ENCODE measurements at places on chromosomes 2 and 18.

DNA sequence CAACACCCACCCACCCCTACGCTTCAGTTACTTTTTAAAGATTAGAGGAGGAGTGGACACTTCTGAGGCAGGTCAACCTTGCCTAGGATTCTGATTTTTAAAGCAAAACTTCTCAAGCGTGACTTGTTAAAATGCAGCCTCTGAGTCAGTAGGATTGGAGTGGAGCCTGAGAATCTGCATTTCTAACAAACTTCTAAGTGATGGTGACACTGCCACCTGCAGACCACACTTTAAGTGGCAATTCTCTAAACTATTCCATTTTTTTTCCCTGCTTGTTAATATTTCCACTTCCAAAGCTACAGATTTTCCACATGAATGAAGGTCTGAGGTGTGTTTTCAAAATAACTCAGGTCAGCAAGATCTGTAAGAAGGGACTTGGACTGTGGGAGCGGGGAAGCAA is 171.1 kb upstream of the CCDC150 start:
- DNase-seq: no peak

DNA sequence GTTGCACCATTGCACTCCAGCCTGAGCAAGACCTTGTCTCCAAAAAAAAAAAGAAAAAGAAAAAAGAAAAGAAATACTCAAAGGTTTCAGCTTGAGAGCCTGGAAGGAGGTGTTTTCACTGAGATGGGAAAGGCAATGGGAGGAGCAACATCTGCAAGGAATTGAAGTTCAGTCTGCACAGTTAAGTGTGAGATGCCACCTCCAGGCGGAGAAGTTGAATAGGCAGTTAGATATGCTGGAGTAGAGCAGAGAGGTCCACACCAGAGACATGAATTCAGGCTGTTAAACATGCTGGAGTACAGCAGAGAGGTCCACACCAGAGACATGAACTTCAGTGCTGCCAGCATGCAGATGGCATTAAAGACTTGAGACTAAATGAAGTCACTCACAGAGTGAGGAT is 41.4 kb upstream of the DTNB start:
- DNase-seq: no peak

DNA sequence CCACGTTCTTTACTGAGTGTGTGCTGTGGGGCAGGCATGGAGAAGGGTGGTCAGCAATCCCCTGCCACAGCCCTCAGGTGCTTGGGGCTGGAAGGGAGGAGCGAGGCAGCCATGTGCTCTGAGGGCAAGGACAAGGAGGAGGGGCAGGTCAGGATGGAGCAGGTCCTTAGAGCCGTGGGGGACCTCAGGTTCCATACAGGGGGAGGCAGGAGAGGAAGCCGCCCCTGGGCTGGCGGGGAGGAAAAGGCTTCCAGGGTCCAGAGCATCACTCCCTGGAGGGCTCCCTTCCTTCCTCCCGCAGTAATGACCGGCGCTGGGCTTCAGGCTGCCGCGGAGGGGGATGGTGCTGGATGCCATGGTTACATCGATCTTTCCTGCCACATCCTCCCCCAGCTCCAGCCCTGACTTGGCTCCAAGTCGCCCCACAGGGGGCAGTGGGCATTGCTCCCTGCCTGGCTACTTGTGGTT is 6.6 kb downstream of the GAREM2 start:
- DNase-seq: no peak

DNA sequence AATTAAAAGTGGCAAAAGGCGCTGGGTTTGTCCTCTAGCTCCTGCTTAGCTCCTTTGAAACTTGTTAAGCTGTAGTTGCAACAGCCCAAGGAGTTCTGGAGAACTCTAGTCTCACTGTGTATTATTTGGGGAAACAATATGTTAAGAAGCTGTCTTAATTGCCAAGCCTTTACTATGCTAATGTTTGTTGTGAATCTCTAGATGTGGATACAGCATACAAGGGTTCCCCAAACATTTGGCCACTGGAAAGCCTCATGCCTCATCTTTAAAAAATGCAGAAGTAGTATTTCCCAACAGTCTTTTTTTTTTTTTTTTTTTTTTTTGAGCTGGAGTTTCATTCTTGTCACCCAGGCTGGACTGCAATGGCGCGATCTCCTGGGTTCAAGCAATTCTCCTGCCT is 236.7 kb downstream of the PRKCE start:
- DNase-seq: no peak

- DNase-seq: no peak
These were observed 107.4 kb upstream of the ACAA2 start for GRCh38 chr18:49920731-49921130.

DNA sequence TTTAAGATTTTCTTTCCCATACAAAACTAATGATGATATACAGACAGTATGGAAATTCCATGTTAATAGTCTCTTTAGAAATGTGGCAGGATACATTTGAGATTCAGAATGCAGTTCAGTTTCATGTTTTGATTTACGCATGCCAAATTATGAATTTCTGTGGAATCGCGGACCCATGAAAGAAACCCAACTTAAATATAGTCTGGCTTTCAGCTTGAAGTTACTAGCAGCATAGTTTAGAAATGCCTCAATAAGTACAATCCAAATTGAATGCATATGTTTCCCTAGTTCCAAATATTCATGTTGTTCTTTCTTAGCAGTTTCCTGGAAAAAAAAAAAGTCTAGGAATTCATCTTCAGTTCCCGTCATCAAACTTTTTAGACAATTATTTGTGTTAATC is 164.1 kb upstream of the RASGRP3 start:
- no peak for DNase-seq

DNA sequence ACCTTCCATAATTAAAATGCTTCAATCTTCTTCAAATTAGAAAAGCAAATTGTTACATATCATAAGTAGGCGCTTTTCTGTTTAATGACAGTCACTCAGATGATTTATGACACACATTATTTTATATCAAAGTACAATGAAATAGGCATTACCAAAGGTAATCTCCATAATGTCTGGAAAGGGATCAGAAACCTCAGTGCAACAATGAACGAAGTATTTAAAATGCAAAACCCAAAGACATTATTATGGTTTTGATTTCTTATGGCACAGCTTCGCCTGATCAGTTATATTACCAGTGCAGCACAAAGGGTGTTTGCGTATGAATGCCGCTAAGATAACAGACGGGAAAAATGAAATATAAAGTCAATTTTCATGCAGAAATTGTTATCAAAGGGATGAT is 162.2 kb upstream of the MEIS1 start:
- no peak for DNase-seq

DNA sequence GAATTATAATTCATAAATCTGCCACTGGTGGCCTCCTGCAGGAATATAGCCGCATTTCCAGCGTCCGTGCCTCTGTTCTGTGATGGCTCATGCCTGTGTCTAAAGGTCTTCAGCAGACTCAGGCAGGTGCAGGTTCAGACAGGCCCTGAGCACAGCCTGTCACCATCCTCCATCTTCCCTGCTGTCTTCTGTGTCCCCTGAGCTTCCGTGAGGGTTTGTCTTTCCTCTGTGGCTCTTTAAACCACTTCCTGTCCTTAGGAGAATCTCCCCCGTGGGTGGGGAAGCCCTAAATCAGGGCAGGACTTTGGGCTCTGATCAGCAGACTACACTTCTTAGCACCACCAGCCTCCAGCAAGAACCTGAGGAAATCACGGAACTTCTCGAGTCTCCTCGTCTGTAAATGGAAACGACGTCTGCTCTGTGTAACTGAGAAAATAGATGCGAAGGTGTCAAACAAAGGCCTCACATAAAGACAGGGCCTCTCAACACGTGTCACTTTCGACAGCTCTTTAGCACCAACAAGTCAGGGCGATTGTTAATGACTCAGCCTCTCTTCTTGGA is 24.1 kb upstream of the NFATC1 start:
- no peak for DNase-seq

GRCh38 chr2:147002256-147002655 is 842.6 kb upstream of the ACVR2A start:
- DNase-seq: no peak

GRCh38 chr2:178881075-178881474 is 73.9 kb upstream of the TTN start:
- DNase-seq: no peak

DNA sequence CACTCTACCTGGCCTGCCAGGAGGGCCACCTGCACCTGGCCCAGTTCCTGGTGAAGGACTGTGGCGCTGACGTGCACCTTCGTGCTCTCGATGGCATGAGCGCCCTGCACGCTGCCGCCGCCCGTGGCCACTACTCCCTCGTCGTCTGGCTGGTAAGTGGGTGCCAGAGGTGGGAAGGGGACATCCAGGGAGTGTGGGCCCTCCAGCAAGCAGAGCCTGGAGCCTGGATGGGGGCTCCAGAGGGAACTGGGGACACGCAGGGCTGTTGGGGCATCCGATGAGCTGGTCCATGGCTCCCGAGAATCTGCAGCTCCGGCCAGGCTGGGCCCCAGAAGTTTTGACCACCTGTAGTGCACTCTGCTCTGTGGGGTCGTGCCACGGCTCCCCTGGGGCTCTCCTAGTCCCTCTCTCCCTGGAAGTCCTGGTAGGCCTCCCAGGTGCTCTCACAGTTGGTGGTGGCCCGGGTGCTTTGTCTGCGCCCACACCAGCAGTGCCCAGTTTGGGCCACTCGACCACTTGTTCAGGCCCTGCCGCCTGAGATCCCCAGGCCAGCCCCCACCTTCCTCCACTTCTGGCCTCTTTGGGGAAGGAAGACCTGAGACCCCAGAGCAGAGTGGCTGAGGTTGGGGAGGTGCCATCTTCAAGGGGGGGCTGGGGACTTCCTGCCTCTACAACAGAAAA is 4.7 kb downstream of the ESPNL start:
- DNase-seq: no peak

DNA sequence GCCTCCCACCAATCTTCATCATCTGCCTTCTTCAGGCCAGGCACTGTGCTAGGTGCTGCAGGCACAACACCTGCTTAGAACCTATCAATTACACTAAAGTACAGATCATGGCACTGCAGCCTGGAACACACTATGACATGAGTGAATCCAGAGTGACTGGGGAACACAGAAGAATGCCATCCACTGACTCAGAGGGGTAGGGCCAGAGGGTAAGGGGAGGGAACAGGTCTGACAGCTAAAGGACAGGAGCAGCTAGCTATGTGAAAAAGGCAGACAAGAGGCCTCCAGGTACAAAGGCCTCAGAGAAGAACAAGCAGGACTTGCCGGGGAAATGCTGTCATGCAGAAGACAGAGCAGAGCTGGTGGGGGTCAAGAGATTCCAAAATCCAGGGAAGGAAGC is 53.3 kb upstream of the ACAA2 start:
- DNase-seq: no peak

DNA sequence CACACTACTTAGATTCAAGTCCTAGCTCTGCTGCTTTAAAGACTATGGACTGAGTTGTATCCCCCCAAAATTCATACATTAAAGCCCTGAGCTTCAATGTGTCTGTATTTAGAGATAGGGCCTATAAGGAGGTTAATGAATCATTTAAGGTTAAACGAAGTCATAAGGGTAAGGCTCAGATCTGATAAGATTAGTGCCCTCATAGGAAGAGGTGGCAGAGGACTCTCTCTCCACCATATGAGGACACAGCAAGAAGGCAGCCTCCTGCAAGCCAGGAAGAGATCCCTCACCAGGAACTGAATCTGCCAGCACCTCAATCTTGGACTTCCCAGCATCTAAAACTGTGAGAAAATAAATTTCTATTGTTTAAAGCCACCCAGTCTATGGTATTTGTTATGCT is 3.1 kb upstream of the CYTIP start:
- no peak for DNase-seq

GRCh38 chr18:25055076-25055475 is 296.9 kb downstream of the ZNF521 start:
- DNase-seq: no peak

DNA sequence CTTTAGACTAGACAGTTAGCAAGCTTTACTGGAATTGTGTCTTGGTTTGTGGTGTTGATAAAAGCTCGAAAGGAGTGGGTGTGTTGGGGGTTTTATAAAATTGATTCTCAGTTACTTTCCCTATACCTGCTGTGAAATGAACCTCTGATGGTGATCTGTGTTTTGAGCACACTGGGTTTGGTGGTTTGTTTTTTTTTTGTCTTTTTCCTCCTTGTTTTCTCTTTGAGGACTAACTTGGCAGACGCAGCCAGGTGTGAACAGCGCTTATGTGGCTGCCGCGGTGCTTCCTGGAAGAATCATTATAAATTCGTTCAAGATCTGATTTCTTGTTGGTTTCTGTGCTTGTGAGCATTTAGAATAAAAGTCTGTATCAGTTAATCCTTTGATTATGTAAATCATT is 28.5 kb downstream of the GRHL1 start:
- no peak for DNase-seq

DNA sequence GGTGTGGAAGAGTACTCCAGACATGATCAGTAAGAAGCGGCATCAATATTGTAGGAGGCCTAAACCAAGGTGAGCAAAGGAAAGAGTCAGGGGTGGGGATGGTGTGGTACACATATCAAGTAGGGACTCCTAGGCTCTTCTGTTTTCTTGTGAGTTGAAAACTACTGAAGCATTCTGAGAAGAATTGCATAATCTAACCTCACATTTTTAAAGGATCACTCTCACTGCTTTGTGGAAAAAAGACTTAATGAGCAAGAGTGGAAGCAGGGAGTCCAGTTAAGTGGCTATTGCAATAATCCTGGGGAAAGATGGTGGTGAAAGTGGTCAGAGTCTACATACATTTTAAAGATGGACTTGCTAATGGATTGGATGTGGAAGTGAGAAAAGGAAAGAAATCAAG is 899.5 kb upstream of the FAM98A start:
- no peak for DNase-seq

DNA sequence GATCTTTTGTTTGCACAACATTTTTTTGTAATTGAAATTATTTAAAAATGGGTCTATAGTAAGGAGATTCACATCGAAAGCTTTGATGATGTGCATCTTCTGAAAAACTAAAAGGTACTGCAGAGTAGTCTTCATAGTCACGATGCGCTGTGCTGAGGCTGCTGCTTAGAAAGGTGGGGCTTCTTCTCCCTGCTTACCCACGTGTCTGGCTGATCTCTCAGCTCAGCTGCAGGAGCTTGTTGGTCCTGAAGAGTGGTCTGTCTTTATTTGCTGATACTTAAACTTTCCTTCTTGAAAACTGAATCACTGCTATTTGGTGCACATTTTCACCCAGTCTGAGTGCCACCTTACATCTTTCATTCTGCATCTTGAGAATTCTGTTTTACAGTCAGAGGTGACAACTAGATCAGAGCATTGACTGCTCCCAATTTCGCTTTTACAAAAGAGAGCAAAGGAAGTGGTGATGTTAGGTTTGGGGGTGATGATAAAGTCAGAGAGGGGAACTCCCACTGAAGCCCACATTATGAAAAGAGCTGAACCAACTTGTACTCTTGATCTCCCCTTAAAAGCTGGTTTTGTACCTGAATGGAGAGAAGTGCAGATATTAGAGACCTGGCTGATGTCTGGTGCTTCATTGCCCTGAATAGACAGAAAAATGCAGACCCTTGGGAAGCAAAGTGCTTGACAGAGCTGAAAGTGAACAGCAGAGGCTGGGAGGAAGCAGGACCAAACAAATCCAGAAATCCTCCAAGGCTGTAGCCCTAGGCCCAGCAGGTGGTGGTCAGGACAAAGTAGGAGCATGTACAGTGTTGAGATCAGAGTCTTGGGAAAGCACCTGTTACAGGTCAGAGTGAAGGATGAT is 984.5 kb downstream of the TSN start:
- no peak for DNase-seq

All from NCI-H526 (cell line).